ENCODE measurements at places on chromosomes 12 and 14.

DNA sequence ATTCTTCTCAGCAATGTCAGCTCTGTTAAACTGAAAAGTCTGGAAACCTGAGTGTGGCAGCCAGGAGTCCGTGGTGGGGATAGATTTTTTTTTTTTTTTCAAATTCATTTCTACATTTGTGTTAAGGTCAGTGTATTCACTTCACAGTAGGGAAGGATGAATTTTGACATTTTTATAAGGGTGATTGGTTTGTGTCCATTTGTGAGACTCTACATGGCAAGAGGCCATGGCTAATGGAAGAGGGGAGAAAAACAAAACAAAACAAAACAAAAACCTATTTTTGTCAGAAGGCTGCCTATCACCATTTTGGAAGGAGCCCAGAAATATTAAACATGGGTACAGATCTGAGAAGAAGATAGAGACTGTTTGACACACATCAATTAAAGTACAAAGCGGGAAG lies 176.1 kb downstream of the RMST start:
- no peak for DNase-seq

- DNase-seq: no peak
Observed at GRCh38 chr14:78530078-78530477, 359.9 kb downstream of the NRXN3 start.

- DNase-seq: no peak
Observed at GRCh38 chr12:12723149-12723680, 6.0 kb downstream of the CDKN1B start.

- no peak for DNase-seq
Observed at GRCh38 chr12:109458086-109458485, 19.0 kb downstream of the KCTD10 start.

- DNase-seq: no peak
Observed at GRCh38 chr12:47982311-47982710, 18.9 kb downstream of the TMEM106C start.

DNA sequence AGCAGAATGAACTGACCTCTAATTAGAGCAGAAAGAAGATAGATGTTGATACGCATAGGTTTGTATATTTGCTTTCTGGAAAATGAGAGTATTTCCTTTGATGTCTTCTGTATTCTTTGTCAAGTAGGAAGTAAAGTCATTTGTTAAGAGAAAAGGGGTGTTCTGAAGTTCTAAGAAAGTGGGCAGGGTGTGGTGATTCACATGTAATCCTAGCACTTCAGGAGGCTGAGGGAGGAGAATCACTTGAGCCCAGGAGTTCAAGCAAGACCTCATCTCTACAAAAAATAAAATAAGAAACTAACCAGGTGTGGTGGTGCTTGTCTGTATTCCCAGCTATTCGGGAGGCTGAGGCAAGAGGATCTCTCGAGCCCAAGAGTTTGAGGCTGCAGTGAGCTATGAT lies 2.8 kb downstream of the RHNO1 start:
- DNase-seq: no peak

DNA sequence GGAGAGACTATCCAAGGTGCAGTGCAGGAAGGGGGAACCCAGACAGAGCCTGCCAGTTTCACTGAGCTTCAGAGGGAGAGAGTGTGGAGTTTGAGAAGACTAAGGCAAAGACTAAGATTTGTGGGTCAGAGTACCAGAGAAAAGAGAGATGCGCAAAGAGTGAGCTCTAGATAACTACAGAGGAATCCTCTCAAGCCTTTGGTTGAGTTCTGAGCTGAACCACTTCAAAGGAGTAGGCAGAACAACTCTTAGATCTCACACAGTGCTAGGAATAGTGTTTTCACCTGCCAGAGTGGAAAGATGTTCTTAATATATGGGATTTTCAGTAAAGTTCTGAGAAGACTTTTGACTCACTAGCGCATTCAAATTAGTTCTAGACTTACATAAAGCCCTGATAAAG lies 10.7 kb upstream of the M6PR start:
- DNase-seq: no peak

DNA sequence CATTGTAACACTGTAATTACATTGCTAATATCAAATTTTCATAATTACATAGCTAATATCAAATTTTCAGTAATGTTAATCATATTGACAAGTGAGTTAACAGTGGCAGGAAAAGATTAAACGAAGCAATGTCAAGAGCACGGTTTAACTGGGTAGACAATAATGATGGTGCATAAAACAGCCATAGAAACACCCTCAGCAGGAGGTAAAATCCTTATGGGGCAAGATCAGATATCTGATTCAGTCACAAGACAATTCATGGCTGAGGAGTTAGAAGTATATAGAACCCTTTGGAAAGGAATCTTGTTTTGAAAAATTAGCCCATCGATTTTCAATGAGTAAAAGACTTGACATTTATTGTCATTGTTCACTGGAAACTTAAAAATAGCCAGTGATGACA lies 190.6 kb downstream of the SLC2A13 start:
- no peak for DNase-seq

DNA sequence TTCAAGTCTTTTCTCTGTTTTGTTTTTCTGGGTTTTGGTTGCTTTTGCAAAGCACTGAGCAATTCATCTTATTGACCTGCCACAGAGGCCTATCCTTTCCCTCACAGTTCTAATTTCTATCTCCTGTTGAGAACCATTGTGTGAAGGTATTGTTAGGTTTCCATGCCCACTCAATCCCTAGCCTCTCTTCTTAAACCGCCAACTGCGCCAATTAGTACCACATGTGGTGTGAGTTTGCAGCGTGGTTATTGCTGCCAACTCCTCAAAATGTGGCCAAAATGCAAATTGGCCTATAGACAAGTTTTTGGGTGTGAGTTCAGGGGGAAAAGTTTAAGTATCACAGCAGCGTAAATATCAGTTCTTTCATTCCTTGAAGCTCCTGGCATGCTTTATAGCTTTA lies 232.6 kb downstream of the FLRT2 start:
- DNase-seq: no peak

DNA sequence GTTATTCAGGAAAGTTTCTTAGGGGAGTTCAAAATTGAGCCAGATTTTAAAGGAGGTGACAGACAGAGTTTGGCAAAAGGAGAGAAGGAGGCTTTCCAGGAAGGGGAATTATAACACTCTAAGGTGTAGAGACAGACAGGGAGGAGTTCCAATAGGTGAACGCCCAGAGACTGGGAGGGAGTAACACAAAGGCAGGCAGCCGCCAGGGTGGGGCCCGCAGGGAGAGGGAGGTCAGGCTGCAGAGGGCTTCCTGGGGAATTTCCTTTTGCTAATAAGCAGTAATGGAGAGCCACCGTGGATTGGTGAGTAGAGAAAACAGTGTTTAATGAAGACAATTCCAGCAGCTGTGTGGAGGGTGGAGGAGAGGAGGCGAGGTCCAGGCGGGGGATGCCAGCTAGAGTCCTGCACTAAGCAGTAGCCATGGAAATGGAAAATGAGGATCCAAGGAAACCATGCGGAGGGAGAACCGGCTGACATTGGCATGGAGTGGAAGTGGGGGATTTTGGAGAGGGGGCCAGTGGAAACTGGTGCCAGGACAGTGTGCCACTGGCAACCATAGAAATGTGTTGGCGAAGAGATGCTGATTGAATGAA lies 22.2 kb downstream of the GRIN2B start:
- DNase-seq: no peak

GRCh38 chr14:103027451-103027850 lies 29.9 kb downstream of the CDC42BPB start:
- DNase-seq: no peak

DNA sequence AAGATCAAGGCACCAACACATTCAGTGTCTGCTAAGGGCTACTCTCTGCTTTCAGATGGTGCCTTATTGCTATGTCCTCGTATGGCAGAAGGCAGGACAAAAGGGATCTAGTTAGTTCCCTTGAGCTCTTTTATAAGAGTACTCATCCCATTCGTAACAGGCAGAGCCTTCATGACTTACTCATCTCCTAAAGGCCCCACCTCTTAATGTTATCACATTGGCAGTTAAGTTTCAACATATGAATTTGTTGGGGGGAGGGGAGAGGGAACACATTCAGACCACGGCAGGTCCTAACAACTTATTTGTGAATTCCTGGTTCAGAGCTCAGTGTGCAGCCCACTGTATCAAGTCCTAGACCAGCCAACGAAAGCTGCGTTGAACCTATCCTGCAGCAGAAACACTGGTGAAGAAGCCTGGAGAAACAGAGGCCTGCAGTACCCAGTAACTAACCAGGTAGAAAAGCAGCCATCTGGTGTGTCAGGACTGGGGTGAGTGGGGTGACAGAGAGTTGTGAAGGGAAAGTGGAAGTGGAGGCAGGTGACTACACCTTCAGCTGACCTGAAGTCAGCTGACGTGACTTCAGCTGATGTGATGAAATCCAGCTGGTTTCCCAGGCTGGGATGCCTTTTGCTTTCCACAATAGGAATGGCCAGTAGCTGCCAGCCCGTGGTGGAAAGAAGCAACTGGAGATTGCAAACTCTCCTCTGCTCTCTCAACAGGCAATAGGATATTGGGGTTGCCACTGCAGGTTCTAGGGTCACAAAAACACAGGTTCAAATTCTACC lies 101.6 kb upstream of the PLXNC1 start:
- DNase-seq: no peak

DNA sequence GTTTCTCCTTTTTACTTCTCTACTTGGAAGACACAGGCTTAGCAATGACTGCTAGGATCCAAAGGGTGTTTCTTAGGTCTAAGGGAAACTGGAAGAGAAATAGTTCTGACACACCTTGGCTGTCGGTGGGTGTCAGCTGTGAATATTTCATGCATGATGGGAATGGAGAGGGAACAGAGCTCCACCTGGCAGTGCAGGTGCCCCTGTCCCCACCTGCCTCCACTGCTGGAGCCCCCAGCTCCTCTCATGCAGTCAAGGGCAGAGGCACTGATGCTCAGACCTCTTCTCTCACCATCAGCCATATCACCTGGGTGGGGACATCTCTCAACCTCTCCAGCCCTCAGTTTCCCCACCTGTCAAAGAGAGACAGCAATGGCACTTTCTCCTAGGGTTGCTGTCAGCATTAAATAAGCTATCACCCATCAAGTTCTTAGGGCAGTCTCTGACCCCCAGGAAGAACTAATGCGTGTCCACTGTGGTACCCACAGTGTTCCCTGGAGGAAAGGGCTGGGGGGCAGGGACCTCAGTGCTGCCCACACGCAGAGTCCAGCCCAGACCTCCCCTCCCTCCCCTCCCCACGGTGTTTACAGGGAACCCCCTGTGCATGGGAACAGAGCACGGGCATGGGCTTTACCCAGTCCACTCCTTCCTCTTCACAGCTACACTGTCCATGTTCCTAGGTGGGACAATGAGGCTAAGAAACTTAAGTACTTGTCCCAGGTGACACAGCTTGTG lies 69.1 kb downstream of the C14orf132 start:
- DNase-seq: no peak

DNA sequence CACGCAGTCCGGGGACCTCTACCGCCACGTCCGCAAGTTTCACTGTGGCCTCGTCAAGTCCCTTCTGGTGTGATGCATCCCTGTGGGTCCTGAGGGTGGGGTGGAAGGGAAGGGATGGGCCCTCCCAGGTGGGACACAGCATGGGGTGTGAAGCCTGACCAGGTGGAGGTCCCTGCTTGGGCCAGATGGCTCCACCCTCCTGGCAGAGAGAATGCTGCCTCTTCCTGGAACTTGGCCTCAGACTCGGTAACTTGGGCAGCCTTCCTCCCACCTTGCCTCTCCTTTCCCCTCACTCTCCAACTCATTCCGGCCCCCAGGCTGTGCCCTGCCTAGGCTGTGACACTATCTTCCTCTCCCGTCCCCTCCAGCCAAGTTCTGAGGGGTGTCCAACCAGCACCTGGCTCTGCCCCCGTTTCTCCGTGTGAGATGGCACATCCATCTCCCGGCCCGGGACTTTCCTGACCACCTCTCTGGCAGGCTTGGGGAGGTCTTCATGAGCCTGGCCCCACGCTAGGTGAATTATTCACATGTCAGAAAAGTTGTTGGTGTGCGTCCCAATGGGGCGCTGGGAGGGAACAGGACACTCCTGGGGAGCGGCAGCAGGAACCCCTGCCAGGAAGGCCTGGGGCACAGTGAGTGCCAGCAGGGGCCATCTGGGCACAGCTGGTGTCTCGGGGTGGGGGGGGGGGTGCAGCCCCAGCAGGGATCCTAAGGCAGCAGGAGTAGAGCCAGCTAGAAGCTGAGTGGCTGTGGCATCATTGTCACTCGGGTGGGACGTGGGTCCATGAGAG lies 1.7 kb downstream of the ZBTB42 start:
- DNase-seq: no peak

GRCh38 chr14:96741151-96741977 lies 55.8 kb upstream of the VRK1 start:
- DNase-seq: no peak

GRCh38 chr12:125114365-125115141 lies 49.3 kb downstream of the AACS start:
- DNase-seq: no peak

GRCh38 chr14:23359167-23359626 lies 5.8 kb downstream of the EFS start:
- no peak for DNase-seq

- DNase-seq: no peak
Observed at GRCh38 chr12:113467142-113467501, 4.5 kb downstream of the LHX5 start.

DNA sequence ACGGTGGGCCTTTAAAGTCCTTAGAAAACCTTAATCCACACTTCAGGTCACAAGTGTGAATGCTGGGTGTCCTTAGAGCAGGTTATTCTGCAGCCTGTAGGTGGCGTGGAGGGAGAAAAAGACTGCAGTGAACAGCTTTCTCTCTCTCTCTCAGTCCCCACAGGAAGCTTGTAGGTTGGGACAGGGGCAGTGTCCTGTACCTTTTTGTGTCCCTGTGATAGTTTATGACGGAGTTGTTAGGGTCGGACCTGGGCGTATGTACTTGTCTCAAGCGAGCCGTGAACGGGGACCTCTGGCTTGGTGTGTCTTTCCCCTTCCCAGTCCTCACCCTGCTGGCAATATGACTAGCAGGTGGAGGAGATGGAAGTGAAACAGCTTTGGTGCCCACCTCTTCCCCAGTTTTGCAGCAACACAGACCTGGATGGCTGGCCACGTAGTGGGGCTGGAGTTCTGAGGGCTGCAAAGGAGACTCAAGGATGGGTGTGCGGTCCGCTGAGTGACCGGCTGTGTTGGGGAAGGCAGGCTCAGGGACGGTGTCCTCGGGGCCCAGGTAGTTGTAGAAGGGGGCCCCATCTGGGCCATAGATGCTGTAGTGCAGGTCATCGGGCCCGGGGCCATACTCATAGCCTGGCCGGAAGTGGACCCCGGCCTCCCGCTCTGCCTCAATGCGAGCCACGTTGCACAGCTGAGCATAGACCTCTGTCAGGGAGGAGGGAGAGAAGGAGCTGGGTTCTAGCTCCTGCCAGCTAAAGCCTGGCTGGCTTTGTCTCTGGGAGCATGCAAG lies 8.9 kb downstream of the ISCA2 start:
- no peak for DNase-seq

- no peak for DNase-seq
Observed at GRCh38 chr14:90483571-90483974, 86.7 kb downstream of the CALM1 start.

- no peak for DNase-seq
Observed at GRCh38 chr14:98899441-98899840, 372.6 kb downstream of the BCL11B start.

All from breast epithelium (tissue), 4 donors.